ENCODE measurements at places on chromosomes 5 and 9.

DNA sequence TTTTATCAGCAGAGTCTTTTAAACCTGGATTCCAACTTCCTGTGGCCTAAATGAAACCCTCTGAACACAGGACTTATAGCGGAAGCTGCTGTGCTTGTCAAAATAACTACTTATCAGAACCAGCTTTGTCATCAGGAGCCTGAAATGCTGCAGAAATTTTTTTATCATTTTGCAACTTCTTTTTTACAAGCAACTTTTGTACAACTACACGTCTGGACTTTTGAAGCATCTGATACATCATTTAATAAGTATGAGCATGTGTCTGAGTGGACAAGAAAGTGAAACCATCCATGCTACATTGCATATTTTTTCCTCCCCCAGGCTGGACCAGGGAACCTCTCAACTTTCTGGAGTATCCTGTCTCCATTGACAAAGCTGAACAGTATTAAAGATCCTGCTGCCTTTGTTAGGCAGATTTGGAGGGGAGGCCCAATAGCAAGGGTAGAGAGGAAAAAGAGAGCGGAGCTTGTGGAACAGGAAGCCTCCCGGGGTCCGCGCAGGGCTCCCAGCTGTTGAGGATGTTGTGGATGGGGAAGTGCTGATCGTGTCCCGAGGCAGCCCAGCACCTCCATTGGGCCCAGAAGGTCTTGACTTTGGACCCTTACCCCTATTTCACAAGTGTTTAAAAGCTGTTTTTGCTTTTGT lies 196.6 kb downstream of the MSX2 start:
- no peak for DNase-seq

DNA sequence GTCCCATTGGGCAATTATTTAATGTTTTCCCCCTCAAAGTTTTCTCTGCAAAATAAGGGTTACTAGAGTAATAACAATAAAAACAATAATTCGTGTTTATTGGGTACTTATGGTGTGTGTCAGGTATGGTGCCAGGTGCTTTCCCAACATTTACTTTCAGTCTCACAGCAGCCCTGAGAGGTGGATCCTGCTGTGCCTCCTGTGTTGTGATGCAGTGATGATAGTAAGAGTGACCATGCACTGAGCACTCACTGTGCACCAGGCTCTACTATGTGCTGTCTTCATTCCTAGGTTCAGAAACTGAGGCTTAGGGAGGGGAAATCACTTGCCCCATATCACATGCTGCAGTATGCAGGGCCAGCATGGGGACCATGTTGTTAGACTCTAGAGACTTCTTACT lies 15.5 kb downstream of the OTULINL start:
- no peak for DNase-seq

DNA sequence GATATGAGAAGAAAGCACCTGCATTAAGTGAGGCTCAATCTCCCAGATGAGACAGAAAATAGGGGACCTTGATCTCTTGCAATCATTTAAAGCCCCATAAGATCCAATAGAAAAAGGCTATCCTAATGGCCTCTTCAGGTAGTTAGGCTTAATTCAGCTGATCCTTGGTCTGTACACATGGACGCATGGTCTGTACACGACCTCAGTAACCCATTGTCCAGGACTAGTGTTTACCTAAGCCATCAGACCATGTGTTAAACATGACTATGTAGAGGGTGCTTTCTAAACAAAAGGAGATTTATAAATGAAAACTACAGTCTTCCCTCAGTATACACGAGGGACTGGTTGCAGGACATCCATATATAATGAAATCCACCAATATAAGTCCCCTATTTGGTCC lies 7.5 kb downstream of the MARCHF3 start:
- DNase-seq: no peak

DNA sequence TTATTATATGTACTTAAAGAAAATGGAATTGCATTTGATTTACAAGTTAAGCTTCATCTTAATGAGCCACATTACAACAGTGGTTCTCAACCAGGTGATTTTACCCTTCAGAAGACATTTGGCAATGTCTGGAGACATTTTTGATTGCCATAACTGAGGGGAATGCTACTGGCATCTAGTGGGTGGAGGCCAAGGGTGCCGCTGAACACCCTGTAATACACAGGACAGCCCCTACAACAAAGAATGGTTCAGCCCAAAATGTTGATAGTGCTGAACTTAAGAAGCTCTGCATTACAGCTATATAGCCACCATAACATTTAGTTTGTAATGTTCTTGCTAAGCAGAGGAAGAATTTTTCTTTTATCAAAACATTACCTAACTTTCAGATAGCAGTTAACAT lies 103.1 kb downstream of the PAM start:
- no peak for DNase-seq

GRCh38 chr9:116178481-116179211 lies 25.1 kb downstream of the PAPPA start:
- no peak for DNase-seq

DNA sequence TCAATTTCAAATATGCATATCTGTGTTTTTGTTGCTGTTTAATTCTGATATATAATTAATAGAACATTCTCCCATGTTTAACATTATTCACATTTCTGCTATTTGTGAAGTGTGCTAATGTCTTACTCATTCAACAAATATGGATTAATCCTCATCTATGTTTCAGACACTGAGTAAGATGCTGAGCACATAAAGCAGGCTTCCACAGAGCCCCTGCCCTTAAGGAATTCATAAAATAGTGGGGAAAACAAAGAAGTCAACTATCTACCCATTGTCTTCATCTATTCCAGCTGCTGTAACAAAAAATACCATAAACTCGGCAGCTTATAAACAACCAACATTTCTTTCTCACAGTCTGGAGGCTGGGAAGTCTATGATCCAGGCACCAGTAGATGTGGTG lies 333.3 kb downstream of the SEMA5A start:
- DNase-seq: no peak

GRCh38 chr5:138508958-138509357 lies 34.1 kb downstream of the ETF1 start:
- DNase-seq: no peak

DNA sequence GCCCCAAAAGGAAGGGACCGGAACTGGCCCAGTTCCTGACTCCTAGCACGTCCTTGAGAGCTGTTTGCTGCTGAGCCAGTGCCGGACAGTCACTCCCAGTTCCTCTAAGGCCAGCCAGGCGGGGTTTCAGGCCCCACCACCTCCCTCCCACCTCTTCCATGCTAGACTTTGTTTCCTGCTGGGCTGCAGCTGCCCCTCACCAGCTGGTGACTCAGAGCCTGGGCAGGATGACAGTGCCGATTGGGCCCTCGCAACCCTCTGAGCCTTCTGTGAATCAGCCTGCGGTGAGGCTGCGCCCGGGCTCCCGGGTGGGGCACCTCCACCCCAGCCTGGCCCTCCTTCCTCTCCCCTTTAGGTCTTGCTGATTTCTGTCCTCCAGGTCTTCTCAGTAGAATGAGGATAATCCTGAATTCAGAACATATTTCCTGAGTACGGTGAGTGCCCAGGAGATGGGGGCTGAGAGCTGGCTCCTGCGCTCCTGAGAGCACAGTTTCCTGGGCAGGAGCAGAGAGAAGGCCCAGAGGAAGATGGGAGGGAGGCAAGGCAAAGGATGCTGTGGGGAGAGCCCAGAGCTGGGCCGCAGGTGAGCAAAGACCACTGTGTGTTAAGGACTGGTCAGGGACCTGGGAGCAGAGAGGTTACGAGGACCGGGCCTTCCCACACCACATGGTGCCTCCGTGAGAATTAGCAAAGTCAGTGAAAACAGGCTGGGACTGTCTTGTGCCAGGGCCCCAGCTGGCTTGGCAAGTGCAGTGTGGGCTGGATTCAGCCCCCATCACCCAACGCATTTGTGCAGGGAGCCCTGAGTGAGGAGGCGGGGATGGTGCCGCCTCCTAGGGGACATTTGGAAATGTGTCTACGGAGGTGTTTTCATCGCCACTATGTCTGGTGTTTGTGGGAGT lies 32.9 kb upstream of the STXBP1 start:
- peak; percentile 89 for DNase-seq

GRCh38 chr9:224582-225520 lies 10.2 kb downstream of the DOCK8 start:
- no peak for DNase-seq

DNA sequence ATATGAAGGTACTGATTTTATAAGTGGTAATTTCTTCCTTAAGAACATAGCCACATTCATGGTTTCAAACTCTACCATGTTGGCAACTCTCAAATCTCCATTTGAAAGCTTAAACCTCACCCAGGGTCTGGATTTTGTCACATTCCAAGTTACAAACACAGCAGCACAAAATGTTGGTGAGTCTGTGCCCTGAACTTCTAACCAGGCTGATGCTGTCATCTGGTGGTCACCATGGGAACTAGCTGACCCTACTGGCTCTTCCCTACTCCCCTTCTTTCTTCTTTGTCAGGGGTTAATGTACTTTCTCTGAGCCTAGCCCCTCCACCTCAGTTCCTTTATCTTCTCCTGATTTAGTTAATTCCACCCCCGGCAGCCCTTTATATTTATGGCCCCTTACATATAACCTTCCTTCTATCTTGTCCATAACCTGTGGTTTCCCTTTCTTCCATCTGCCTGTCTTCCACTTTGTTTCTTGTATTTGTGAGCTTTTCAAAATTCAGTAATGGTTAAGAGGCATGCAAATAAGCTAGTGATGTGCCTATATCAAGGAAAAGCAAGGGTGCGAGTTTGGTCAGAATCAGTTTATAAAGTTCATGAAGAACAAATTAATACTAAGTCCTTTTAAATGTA lies 35.9 kb downstream of the TGFBR1 start:
- peak; percentile 8 for DNase-seq

- no peak for DNase-seq
Observed at GRCh38 chr9:7228726-7229125, 471.0 kb downstream of the KDM4C start.

GRCh38 chr9:128275198-128276007 lies at the start of gene GOLGA2:
TSS of gene GOLGA2 (minus strand) at chr9:128276007. CDS start at chr9:128275976, 31 bp downstream.
- no peak for DNase-seq

DNA sequence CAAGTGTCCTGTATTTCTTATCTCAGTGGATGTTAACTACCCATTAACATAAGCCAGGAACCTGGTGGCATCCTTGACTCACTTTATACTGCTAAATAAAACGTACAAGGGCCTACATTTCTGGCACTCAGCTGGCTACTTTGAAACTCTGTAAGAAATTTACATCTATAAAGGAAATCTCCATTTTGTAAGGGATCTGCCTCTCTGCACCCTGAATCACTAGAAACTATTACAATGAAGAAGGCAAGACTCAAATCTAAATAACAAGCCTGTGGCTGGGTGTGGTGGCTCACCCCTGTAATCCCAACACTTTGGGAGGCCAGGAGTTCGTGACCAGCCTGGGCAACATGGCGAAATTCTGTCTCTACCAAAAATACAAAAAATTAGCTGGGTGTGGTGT lies 51.5 kb downstream of the RAPGEF1 start:
- no peak for DNase-seq

All from pulmonary artery endothelial cell (primary cell).